ENCODE measurements at places on chromosomes 1 and 21.

DNA sequence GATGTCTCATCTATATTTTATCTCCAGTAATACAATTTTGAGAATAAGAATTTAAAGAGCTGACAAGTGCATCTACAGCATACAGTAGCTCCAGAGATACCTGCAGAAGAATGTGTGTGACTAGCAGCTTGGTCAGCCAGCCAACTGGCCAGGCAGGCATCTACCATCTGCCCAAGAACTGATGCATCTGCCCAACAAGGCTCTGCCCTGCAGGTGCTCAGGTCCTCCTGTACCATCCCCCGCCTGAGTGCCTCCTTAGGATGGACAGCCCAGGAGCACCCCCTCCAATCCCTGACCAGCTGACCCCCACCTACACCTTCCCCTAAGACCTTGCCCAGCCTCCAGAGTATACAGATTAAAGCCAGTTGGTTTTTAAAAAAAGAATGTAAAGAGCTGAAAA lies 30.3 kb downstream of the TMEM69 start:
- no peaks in the 10 kb centered on the region for H3K4me1 ChIP-seq
- no peaks in the 10 kb centered on the region for H3K27me3 ChIP-seq
- H3K36me3 ChIP-seq = no peaks in the 10 kb centered on the region

DNA sequence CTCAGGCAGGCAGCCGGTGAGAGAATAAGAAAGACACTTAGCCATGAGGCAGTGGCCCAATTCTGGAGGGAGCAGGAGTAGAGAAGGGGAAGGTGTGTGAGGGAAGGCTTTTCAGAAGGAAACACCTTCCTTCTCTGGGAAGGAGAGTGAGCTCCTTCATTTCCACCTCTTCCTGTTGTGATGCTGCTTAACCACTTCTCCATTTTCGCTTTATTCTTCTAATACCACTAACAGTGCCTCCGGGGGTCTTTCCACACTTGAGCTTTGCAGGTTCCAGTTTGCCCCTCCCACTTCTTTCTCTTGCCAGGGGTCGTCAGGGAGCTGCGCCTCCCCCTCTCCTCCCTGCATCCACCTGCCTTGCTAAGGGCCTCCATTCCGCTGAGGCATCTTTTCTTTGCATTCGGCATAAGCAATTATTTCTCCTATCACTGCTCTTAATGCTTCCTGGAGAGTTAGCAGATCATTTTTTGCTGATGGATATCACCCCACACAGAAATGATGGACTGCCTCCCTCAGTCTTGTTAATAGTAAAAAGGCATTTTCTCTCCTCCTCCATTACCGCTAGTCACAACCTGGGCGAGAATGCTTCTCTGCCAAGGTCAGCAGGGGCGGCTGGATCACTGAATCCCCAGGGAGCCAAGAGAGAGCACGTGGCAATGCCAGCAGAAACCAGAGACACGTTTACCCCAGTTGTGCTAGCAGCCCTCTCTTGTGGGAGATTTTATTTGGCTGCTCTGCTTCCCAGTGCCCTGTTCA lies 74.8 kb downstream of the ELAVL4 start:
- no peaks in the 10 kb centered on the region for H3K27me3 ChIP-seq
- no peak overlapping the region for H3K27ac ChIP-seq
- no peak overlapping the region for H3K4me3 ChIP-seq

GRCh38 chr1:11735854-11736745 lies at the start of gene AGTRAP:
TSS of gene AGTRAP (plus strand) at chr1:11736136. CDS start at chr1:11736209, 73 bp downstream.
- H3K36me3 ChIP-seq = no peaks in the 10 kb centered on the region
- DNase-seq = peak; percentile 96
- H3K4me3 ChIP-seq = peak within 1 kb of the TSS; percentile 76
- H3K4me1 ChIP-seq = no peaks in the 10 kb centered on the region

DNA sequence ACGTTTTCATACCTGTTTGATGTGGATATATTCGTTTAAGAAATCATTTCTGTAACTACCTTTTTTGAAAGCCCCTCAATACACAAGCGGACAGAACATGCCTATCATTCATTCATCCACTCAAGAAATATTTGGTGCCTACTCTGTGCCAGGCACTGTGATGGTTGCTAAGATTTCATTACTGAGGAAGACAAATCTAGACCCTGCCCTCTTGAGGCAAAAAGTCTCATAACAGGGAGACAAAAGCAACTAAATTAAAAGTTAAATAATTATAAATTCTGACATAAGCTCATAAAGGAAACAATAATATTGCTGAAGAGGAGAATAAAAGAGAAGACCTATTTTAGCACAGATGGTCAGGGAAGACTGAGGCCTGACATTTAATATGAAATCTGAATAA lies 203.5 kb upstream of the ZNHIT6 start:
- DNase-seq = no peak
- no peaks in the 10 kb centered on the region for H3K36me3 ChIP-seq
- H3K27ac ChIP-seq = no peak overlapping the region

GRCh38 chr1:102191723-102192122 lies 195.0 kb upstream of the OLFM3 start:
- H3K27me3 ChIP-seq = no peaks in the 10 kb centered on the region
- no peak overlapping the region for H3K4me3 ChIP-seq
- H3K36me3 ChIP-seq = no peaks in the 10 kb centered on the region
- H3K27ac ChIP-seq = no peak overlapping the region
- no peak for DNase-seq

DNA sequence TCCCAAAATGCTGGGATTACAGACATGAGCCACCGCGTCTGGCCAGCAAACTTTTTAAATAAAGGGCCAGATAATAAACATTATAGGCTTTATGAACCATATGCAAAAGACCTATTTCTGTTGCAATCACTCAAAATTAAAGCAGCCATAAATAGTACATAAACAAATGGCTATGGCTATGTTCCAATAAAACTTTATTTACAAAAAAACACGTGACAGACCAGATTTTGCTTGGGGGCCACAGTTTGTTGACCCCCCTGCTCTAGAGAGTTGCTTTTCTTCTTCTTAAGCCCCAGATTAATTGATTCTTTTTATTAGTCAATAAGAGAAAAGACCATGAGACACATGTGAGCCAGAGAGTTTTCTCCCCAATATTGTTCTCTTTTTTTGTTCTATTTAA lies 138.3 kb downstream of the MACF1 start:
- H3K4me1 ChIP-seq = no peaks in the 10 kb centered on the region
- H3K27ac ChIP-seq = no peak overlapping the region
- H3K4me3 ChIP-seq = no peak overlapping the region
- H3K27me3 ChIP-seq = no peaks in the 10 kb centered on the region
- no peak for DNase-seq
- no peaks in the 10 kb centered on the region for H3K36me3 ChIP-seq

DNA sequence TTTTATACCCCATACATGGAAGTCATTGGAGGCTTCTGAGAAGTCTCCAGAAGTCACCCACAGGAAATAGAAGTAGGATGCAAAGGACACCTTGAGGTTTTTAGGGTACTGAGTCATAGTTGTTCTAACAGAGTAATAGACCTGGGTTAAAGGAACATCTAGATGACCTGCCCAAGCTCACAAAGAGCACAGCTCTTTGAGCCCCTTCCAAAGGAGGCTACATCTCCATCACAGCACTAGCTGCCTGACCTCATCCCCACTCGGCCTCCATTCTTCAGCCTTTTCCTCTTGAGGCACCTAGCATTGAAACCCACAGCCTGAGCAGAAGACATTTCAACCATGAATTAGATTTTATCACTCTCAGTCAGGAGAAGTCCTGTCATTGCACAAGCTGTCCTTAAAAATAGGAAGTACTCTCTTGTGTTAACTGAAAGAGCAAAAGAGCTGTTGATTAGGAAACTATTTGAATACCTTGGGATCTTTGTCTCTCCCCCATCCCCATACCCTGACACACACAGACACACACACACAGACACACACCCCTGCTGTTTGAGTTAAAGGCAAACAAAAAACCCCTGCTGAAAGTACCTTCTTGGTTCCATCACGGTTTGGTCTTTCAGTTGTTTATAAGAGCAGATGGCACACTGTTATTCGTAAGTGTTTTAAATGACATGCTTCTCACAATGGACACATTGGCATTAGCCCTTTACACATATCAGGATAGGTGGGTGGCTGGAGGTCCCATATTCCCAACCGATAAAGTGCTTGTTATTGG lies 22.2 kb downstream of the MKNK1 start:
- H3K36me3 ChIP-seq = no peaks in the 10 kb centered on the region
- no peaks in the 10 kb centered on the region for H3K27me3 ChIP-seq
- no peak overlapping the region for H3K27ac ChIP-seq
- no peak overlapping the region for H3K4me3 ChIP-seq
- H3K4me1 ChIP-seq = no peaks in the 10 kb centered on the region

DNA sequence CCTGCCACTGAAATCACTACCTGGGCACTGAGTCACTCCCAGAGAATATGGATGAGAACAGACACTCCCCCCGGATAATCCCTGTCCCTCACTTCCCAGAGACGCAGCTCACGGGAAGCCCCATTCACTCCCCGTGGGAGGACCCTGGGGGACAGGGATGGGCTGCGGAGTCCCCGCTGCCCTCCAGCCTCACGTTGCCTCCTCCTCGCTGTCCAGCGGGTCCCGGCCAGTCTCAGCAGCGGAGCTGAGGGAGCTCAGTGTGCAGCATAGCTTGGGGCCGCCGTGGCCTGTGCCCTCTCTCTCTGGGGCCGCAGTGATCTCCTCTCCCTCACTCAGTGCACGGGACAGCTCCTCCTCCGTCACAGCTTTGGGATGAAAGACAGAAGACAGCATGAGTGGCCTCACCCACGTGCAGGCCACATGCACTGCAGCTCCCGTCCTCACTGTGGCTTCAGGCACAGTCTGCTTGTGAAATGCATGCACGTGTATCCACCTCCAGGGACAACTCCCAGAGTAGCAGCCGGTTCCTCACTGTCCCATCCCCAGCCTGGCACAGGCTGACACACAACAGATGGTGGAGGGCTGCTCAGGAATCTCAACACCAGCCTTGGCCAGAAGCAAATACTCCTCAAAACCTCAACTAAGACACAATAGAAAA lies 7.4 kb downstream of the CFAP410 start:
- no peak overlapping the region for H3K4me3 ChIP-seq
- H3K27ac ChIP-seq = no peak overlapping the region
- no peaks in the 10 kb centered on the region for H3K4me1 ChIP-seq
- H3K27me3 ChIP-seq = no peaks in the 10 kb centered on the region
- H3K36me3 ChIP-seq = no peaks in the 10 kb centered on the region

DNA sequence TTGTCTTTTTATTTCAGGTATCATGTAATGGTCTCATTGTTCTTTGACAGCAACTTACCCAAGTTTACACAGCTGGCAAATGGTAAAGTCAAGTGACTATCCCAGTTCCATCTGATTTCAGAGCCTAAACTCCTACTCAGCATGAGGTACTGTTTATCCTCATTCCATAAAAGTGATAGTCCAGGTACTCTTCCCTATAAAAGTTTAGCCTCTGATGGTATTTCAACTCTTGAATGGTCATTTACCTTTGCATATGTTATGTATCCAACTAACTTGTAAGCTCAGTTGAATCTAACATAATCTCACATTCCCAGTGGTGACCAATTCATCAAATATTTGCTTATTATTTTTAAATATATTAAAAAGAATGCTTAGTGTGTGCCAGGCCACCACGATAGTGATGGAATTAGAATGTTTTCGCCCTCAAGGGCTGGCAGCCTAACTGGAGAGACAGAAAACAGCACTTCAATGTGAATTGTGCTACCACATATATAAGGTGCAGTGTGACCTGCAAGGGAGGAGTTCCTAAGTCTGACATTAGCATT lies 307.1 kb downstream of the CTH start:
- H3K27me3 ChIP-seq = no peaks in the 10 kb centered on the region
- DNase-seq = no peak
- H3K36me3 ChIP-seq = no peaks in the 10 kb centered on the region
- H3K4me1 ChIP-seq = no peaks in the 10 kb centered on the region
- peak overlapping the region; percentile 55 for H3K27ac ChIP-seq
